ENCODE measurements at places on chromosomes 7 and 10.
A peak's percentile ranks its signal among the peaks of the same experiment; 100 is the strongest.

GRCh38 chr7:98011996-98012395 lies 22.0 kb upstream of the OCM2 start:
- DNase-seq = no peak

GRCh38 chr10:7306147-7306546 lies 104.7 kb downstream of the SFMBT2 start:
- no peak for DNase-seq

DNA sequence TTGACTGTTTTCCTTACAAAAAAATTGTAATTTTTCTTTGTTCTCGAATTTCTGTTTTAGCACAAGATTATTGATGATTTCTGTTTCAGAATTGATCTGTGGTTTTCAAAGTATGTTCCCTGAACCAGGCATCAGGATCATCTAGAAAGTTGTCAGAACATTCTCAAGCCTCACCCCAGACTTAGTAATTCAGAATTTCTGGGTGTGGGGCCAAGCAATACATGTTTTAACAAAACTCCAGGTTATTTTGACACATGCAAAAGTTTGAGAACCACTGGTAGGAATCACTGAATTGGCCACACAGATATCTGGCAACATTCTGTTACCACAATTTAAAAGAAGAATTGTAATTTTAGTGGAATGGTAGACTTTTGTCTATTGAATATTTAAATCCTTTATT lies 1173.9 kb upstream of the LRRTM3 start:
- DNase-seq = no peak

- DNase-seq = no peak
Measured at GRCh38 chr10:7471720-7472367, 61.0 kb upstream of the SFMBT2 start.

- no peak for DNase-seq
Measured at GRCh38 chr7:76997381-76998284, 34.5 kb downstream of the SPDYE17 start.

GRCh38 chr10:124044143-124044862 lies 49.1 kb downstream of the CHST15 start:
- DNase-seq = no peak

- no peak for DNase-seq
Measured at GRCh38 chr10:100072514-100072913, 9.2 kb downstream of the CPN1 start.

- DNase-seq = peak; percentile 38
Measured at GRCh38 chr7:142412551-142413193, 154.8 kb upstream of the PRSS58 start.

DNA sequence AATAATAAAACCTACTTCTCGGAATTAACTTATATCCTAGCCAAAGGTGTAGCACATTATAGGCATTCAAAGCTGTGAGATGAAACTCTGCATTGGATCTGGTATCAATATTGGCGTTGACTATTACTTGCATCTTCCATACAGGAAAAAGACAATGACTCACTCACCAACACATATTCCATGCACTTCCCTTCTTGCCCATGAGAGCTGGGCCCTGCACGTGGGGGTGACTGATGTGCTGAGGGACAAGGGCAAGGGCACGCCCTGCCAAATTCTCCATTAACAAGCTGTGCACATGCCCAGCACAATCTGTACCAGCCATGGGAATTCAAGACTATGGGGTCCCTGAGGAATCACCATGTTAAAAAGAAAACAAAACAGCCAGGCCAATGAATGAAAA lies 188.1 kb upstream of the PDE1C start:
- no peak for DNase-seq

- no peak for DNase-seq
Measured at GRCh38 chr7:28329661-28330363, 82.5 kb upstream of the CREB5 start.

GRCh38 chr10:111822661-111823060 lies 360.9 kb downstream of the GPAM start:
- no peak for DNase-seq

DNA sequence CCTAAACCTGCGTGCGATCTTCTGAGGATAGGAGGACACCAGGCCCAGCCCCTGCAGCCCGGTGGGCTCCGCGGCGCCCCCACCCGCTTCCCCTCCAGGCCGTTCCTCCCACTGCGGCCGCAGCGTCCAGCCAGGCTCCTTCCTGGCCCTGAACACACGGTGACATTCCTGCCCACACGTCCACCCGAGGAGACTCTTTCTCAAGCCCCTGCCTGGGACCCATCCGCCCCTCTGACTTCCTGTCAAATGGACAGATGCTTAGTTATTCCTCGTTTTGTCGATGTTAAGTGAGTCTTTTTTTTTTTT lies 32.4 kb upstream of the RNF32 start:
- no peak for DNase-seq

DNA sequence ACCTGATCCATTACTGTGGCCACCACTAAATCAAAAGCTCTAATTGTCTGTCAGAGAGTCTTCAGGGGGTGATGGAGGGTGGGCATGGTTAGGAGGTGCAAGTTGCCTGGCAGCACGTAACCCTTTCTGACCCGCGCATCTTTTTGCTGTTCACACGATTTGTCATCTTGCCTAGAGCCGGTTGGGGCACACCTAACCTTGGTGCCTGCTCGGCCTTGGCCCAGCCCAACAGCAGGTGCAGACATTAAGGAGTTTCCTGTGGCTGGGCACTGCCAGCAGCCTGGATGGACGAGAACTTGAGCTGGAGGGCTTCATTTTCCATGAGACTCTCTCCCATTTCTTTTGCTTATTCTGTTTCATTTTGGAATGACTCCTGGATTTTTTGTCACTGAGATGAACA lies 41.0 kb upstream of the PTF1A start:
- no peak for DNase-seq

- DNase-seq = no peak
Measured at GRCh38 chr10:89978081-89978480, 276.7 kb downstream of the KIF20B start.

DNA sequence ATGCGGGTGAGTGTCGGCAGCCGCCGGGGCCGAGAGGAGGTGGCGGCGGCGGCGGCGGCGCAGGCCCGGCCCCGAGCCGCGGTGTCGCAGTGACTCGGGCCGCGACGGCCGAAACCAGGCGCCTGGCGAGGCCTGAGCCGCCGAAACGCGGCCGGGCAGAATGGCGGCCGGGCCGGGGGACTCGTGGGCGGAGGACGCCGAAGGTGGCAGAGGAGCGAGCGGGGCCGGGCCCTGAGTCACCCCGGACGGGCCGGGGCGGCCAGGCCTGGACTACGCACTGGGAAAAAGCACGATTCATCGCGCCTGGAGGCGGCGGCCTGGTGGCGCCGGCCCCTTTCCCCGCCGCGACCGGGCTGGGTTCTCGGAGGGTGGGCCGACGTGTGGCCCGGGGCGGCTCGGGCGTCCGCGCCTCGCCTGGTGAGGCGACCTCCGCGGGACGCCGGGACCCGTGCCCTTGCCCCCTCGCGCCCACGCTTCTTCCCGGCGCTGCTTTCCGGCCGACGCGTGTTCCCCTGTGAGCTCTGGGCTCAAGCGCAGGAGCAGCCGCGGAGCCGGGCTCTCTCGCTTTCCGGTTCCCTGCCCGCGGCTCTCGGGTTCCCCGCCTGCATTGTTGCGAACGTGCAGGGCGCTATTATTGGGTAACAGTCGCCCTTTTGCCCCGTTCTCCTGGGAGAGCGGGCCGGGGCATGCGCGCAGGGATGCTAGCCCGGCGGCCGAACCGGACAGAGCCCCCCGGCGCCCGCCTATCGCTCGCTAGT lies 500 bp downstream of the CUL1 start:
- peak; percentile 82 for DNase-seq

DNA sequence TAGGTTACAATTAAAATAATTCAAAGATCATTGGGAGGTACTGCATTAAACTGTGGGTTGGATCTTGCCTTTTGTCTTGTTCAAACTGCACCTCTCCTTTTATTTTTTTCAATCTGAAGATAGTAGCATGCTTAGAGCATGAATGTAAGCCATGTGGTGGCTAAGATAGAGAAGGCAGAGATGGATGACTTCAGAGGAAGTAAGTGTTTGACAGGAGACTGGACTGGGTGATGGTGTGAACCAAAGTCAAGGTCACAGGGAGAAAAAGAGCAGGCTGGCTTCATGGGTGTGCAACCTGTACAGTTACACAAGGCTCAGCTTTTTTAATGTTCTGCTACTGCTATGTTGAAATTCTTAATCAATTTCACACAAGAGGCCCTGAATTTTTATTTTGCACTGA lies 85.6 kb downstream of the ZEB1 start:
- no peak for DNase-seq

DNA sequence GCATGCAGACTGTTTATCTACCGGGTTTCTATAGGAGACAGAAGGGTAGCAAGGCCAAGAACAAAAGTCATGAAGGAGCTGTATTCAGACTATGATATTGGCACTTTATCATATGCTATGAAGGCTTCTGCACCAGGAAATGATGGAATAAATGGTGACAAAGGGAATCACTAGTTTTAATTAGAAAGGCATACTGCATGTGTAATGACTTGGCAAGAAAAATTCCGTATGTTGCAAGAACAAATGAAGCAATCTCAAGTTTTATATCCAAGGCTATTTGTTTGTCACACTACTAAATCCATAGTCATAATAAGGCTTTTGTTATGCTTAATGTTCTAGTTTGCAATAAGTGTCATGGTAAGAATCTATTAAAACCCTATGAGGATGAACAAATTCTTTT lies 230.9 kb downstream of the ZEB1 start:
- DNase-seq = no peak

DNA sequence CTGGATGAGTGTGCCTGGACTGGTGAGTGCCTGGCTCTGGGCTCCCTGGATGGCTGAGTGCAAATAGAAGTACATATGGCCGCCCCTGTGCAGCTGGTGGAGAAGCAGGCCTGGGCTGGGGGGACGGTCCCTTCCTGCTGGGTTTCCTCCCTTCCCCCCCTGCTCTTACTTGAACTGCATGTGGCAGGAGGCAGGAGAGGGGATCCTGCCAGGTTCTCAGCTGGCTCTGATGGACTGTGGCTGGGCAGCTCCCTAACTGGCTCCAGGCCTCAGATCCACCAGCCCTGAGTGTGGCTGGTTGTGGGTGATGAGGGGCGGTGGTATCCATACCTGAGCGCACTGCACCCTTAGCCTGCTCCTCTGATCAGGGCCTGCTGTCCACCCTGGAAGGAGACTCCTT lies 26.9 kb downstream of the ADCY1 start:
- DNase-seq = no peak

GRCh38 chr7:82444220-82444909 lies 788 bp upstream of the CACNA2D1 start:
- DNase-seq = no peak

GRCh38 chr7:132977234-132977633 lies 104.7 kb downstream of the CHCHD3 start:
- no peak for DNase-seq

- no peak for DNase-seq
Measured at GRCh38 chr10:112092519-112092918, 91.0 kb downstream of the GPAM start.

GRCh38 chr10:87771871-87772500 lies 46.0 kb downstream of the ATAD1 start:
- no peak for DNase-seq

- no peak for DNase-seq
Measured at GRCh38 chr7:20249920-20250319, 32.7 kb upstream of the MACC1 start.

DNA sequence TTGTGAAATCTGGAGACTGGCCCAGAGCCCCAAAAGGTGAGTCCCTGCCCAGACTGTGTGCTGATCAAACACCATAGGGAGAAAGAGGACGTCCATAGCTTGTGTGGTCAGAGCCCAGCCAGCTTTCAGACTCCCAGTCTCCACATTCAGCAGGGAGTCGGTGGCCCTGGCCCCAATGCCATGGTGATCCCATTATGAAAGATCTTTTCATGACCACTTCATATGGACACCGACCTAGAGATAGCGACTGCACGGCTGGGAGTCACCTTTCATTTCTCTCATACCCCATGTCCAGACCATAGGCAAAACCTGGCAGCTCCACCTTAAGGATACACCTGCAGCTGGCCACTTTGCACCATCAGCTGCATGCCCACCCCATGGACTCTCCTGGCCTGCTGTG lies 126.4 kb downstream of the ARHGAP22 start:
- no peak for DNase-seq

- DNase-seq = no peak
Measured at GRCh38 chr10:122348512-122348911, 26.0 kb upstream of the PLEKHA1 start.

GRCh38 chr10:784403-785088 lies 95.1 kb upstream of the DIP2C start:
- peak; percentile 67 for DNase-seq

GRCh38 chr10:43574001-43574892 lies at the start of gene ZNF239:
ZNF239 (minus strand) TSS chr10:43574616; CDS start chr10:43558079, 16,537 bp downstream.
- DNase-seq = peak; percentile 88

- DNase-seq = no peak
Measured at GRCh38 chr10:79184657-79185056, 115.9 kb downstream of the ZMIZ1 start.

GRCh38 chr10:97217299-97217698 lies 31.5 kb upstream of the SLIT1 start:
- no peak for DNase-seq

GRCh38 chr10:104415526-104416165 lies 62.0 kb downstream of the CFAP58 start:
- no peak for DNase-seq

- DNase-seq = no peak
Measured at GRCh38 chr10:96685306-96685705, 35.0 kb downstream of the PIK3AP1 start.

- DNase-seq = no peak
Measured at GRCh38 chr7:47401611-47402570, 180.0 kb downstream of the TNS3 start.

DNA sequence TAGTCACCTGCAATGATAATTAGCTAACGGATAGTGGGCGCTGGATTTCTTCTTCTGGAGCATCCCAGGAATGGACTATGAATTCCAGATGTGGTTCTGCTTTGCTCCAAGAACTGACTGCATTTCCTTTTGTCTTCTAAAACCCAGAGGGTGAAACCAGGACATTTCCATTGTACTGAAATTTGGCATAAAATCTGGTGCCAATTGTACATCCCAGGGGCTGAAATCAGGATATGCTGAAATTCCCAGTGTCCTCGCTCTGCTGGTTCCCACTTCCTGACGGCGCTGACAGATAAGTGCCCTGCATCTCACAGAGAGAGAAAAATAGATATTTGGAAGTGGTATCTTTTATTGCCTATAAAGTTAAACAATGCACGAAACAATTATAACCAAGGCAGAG lies 31.9 kb downstream of the RBM20 start:
- DNase-seq = no peak

DNA sequence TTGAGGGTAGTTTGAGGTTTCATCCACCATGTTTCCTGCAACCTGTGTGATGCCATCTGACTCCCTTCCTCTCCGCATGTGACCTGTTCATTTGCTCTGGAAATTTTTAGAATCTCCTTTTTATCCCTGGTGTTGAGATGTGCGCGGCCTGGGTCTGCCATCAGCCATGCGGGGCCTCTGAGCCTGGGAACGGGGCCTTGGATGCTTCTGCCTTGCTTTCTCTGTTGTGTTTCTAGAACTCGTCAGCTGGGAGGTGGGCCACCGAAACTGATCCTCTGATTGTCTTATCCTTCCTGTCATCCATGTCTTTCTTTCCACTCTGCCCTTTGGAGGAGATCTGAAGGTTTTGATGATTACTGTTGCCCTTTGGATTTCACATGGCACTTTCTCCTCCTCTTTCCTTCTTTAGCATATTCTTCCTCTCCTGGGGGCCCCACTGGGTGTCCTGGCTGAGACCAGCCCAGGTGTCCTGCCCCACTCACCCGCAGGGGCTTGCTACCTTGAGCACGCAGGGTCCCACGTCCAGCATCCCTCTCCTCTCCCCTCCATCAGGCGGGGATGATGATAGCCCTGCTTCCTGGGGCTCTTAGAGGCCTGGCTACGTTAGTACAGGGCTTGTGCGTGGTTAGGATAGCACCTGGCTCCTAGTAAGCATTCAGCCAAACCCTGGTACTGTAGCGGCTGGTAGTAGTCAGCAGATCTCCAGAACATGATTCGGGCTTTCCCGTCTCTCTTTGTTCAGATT lies 29.9 kb downstream of the PPP2R2D start:
- no peak for DNase-seq

GRCh38 chr7:362402-363096 lies 72.6 kb downstream of the FOXL3 start:
- DNase-seq = no peak

Measured in activated naive CD4-positive, alpha-beta T cell treated with anti-CD3 and anti-CD28 coated beads, Interleukin-2, amount 50 U/mL, for 72 hours (primary cell).